Stimulated activated CD4-positive, alpha-beta T cell treated with anti-CD3 and anti-CD28 coated beads, Interleukin-1b, Interleukin-23, amount 100 ng/mL, for 1 hour (primary cell): ENCODE measurements at places on chromosomes 11 and 22.
A peak's percentile ranks its signal among the peaks of the same experiment; 100 is the strongest.

GRCh38 chr22:22687638-22688500 is 43.5 kb downstream of the GGTLC2 start:
- DNase-seq: no peak

GRCh38 chr11:72236774-72237111 is 7.2 kb downstream of the PHOX2A start:
- DNase-seq: no peak

GRCh38 chr11:27274854-27275395 is 88.1 kb downstream of the CCDC34 start:
- no peak for DNase-seq

GRCh38 chr11:115161876-115162275 is 342.3 kb downstream of the CADM1 start:
- DNase-seq: no peak

DNA sequence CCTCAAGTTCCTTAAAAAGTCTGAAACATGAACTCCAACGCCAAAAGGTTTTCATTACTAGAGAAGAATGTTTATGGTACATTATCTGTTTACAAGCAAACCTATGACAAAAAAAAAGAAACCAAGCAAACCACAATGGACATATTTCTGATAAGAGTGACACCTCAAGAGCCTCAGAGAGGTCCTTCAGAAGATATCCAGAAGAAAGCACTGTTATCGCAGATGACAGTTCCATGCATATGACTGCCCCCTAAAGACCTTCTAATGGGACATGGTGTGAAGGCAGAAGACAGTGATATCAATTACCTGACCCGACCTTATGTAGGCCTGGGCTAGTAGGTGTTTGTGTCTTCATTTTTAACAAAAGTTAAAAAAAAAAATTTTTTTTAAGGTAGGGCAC is 3.1 kb downstream of the HDHD5 start:
- DNase-seq: no peak

DNA sequence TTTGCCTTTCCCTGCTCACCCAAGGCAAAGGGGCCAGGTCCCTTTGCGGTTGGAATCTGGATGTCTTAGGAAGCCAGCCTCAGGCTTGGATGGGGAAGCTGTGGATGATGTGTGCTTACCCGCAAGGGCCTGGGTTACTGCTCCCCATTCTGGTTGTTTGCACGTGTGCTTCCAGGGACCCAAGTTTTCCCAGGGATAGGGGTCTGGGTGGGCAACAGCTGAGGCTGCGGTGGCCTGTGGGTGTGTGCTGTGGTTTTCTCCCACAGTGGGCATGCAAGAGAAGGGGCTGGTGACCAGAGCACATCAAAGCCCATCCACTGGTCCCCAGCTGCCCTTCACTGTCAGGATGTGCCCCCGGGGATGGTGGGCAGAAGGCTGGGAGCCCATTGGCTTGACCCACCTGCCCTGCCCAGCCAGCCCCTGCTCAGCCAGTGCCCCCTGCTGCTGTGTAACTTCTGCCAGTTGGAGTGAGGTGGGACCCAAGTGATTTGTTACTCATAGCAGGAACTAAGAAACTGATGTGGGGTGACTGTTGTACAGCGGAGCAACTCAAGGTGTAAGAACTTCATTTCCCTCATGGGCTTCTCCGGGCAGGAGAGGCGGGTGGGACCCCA is 3.3 kb downstream of the CAPN5 start:
- DNase-seq: no peak

GRCh38 chr11:61627850-61628661 is 47.2 kb upstream of the SYT7 start:
- no peak for DNase-seq

DNA sequence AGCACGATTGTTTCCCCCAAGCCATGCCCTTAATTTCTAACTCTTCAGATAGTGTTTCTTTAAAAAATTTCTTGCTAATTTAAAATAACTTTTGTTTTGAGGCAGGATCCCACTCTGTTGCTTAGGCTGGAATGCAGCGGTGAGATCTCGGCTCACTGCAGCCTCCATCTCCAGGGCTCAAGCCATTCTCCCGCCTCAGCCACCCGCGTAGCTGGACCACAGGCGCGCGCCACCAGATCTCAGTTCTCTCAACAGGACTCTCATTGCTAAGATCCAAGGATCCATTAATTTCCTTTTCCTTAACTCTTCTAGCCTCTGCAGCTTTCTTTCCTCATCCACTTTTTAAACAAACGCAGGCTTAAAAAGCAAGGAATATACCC is 327 bp upstream of the MED17 start:
- peak; percentile 1 for DNase-seq

DNA sequence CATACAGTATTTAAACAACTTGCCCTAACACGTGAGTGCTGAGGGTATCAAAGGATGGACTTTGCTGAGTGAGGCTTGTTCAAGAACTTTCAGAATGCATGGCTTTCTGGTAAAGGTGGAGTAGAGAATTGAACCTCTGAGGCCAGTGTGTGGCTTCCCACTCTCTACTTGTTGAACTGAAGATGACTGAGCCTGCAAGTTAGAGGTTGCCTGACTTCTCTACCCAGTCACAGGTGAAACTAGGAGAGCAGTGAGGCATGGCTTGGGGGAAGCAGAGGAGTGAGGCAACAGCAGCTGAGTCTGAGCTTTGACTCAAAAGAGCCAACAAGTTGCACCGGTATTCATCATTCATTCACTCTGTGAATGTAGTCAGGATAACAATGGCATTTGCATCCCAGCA is 256.4 kb upstream of the SESN3 start:
- no peak for DNase-seq

GRCh38 chr11:62479631-62480201 is 60.9 kb downstream of the SCGB1A1 start:
- DNase-seq: no peak

GRCh38 chr22:50699001-50699755 is 26.6 kb downstream of the SHANK3 start:
- no peak for DNase-seq

- DNase-seq: no peak
These were observed at the start of gene MPPED2 for GRCh38 chr11:30586251-30587144. Gene MPPED2, minus strand, starts transcription at chr11:30586353. Its CDS starts 5,980 bp downstream, at chr11:30580373.

DNA sequence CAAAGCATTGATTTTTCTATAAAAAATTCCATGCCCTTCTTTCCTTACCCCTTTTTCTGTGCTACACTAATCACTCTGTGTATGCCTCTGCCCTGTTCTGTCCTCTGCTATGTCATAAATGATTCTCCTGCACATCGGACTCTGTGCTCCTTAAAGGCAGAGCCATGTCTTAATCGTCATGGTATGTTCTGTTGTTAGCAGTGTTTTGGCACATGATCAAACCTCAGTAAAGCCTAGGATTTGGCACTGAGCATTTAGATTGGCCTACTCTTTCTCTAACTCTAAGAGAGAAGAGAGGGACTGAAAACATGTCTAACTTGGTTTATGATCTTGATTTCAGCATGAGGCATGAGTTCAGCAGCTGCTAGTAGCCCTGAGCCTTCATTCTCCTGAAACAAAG is 266.9 kb downstream of the AASDHPPT start:
- no peak for DNase-seq

- no peak for DNase-seq
These were observed 44.2 kb upstream of the LINC01488 start for GRCh38 chr11:69437001-69437875.

- DNase-seq: no peak
These were observed 40.7 kb downstream of the MYH9 start for GRCh38 chr22:36347094-36347493.

GRCh38 chr11:21484039-21484438 is 708.8 kb upstream of the ANO5 start:
- no peak for DNase-seq

DNA sequence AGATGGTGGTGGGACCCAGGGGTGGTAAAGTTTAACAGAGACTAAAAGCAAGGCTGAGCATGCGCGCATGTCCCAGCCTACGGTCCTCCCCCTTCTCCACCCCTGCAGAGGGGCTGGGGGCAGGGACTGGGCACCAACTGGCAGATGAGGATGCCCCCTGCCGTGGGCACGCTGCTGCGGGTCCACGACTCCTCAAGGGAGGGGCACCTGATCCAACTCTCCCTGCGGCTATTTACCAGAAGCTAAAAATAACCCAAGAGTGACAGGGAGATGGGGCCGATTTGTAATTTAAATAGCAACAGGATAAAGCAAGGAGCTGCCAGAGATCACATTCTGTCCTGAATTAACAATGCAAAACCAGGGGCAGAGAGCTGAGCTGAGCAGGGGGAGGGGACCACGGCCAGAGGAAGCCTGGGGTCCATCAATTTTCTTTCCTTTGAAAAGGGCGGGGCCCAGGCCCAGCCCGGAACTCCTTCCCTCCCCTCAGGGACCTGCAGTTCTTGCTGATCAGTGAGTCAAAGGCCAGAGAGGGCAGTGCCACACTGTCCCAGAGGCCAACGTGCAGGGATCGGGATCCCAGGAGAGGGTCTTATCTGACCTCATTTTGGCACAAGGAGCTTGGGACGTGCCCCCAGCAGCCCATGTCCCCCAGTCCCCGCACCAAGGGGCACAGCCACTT is 8.1 kb upstream of the DGKZ start:
- DNase-seq: no peak

GRCh38 chr22:39152024-39152510 is 413 bp downstream of the CBX7 start:
- no peak for DNase-seq

- DNase-seq: no peak
These were observed 215.4 kb upstream of the UBASH3B start for GRCh38 chr11:122439866-122440810.

DNA sequence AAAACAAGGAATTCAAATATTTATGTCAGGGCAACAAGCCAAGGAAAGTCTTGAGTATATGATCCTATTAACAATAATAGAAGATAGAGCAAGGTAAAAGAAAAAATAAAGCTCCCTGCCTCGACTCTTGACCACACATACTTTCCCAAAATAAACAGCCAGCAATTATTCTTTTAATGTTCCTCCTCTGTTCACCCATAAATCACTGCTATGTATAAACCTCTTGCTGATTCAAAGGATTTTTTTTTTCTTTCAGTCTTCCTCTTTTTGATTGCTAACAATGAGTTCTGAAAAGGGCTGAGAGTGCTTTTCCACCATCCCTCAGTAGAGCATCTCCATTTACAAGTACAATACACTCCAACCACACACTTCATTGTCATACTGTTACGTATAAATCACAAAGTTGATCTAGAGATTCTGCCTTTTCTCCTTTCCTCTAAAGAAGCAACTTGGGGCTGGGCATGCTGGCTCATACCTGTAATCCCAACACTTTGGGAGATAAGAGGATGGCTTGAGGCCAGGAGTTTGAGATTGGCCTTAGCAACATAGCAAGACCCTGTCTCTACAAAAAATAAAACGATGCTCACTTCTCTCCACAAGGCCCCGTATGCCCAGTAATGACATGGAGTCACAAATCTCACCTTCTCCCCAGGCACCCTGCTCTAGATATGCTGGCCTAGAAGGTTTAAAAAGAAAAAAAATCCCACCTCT is 24.0 kb downstream of the RAB30 start:
- no peak for DNase-seq

- no peak for DNase-seq
These were observed 12.3 kb upstream of the P2RY2 start for GRCh38 chr11:73205661-73206343.

GRCh38 chr11:93869830-93870229 is 19.4 kb upstream of the VSTM5 start:
- DNase-seq: no peak

- no peak for DNase-seq
These were observed 728.8 kb downstream of the NELL1 start for GRCh38 chr11:21398195-21398594.

GRCh38 chr22:48654492-48654891 is 1173.2 kb downstream of the BRD1 start:
- no peak for DNase-seq

- DNase-seq: no peak
These were observed at the start of gene ACCSL for GRCh38 chr11:44047931-44048431. Gene ACCSL, plus strand, starts transcription at chr11:44047981. Its CDS starts 56 bp downstream, at chr11:44048037.

DNA sequence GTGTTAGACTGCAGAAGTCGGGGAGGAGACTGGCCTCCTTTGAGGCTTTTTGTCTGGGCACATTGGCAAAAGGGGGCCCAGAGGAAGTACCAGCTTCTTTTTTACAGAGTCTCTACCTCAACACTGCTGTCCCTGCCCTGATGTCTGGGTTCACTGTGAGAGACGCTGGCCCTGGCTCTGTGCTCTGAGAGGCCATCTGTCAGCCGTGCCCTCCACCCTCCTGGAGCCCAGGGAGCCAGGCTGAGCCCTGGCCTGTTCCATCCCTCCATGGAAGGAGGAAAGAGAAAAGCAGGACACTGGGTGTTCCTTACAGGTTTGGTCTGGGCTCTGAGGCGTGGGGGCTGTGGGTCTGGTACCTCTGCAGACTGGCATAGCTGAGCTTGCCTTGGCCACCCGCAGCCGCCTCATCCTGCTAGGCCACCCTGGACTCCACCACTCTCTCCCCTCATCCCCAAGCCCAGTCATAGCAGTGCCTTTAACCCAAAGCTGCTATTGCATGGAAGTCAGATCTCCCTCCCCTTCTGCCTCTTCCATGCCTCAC is 105.5 kb upstream of the PARVA start:
- no peak for DNase-seq

DNA sequence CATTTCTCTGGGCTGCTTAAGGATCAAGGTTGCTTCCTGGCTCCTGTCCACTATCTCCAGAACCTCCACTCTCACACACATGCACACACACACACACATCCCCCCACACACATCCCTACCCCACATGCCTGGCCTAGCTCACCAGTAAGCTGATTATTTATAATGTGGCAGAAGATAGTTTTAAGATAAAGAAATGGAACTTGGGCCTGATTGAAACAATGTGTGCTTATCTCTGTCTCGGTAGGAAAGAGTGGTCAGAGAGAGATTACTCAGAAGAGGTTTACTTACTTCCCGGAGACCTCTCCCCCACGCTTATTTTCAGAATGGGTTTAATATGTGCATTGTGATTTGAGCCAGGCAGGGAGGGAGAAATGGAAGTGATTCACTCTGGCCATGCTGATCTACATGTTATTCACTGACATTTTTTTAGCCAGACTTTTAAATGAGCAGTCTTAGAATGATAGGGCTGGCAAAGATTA is 422.4 kb downstream of the TENM4 start:
- no peak for DNase-seq

- DNase-seq: no peak
These were observed 537.4 kb upstream of the LUZP2 start for GRCh38 chr11:23959462-23959861.

GRCh38 chr11:117232911-117233409 is 489 bp downstream of the RNF214 start:
- DNase-seq: no peak

DNA sequence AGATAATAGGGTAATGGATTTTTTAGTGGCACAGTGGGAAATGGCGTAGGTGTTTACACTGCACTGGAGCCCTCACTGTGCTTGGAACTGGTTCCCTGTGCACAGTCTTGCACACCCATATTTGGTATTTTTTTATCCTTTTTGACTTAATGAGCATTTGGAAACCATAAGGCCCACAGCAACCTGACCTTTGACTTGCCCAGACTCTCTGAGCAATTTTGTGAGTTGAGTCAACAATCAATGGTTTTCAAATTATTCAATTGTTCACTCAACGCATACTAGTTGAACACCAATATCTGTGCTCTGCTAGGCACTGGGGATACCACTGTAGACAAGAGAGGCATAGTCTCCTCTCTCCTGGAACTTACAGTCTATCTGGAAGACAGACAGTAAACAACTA is 14.3 kb downstream of the CD44 start:
- DNase-seq: no peak

- DNase-seq: no peak
These were observed 216.3 kb upstream of the TBCEL start for GRCh38 chr11:120807414-120808150.
